ENCODE measurements at places on chromosomes 16 and 17.

DNA sequence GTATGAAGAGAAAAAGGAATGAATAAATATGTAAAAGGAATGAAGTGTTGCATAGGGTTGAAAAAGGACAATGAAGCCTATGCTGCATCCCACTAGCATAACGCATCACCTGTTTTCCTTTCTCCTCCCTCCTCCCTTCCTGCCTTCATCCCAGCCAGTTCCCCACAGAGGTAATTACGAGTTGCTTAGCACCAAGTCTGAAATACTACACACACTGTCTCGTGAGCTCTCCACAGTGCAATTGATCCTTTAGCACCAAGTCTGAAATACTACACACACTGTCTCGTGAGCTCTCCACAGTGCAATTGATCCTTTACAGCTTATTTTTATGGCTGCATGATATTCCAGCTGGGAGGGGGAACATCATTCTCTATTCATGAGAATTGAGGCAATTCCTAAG lies 1.1 kb upstream of the DRC7 start:
- DNase-seq = no peak

DNA sequence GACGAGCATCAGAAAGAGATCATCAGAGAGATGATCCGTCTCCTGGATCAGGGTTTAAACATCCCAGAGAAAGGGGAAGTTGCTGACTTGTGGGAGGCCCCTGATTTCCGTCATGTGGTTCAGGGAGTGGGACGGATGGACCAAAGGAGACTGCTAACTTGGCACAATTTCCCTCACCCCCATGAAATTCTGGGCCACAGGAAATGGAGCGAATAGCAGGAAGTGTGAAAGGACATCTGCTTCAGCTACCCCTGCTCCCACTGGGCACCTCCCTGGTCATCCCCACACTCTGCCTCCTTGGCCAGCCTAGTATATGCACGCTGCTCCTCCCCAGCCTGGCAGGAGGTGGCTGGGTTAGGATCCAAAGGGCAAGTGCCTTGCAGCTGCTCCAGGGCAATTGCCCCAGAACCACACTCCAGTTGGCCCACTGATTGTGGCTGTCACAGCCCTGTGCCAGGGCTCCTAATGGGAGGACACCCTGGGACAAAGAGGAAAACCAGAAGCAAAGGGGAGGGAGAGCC lies 1.3 kb downstream of the ARRB2 start:
- no peak for DNase-seq

GRCh38 chr16:12674071-12674470 lies 129.6 kb downstream of the CPPED1 start:
- DNase-seq = no peak

DNA sequence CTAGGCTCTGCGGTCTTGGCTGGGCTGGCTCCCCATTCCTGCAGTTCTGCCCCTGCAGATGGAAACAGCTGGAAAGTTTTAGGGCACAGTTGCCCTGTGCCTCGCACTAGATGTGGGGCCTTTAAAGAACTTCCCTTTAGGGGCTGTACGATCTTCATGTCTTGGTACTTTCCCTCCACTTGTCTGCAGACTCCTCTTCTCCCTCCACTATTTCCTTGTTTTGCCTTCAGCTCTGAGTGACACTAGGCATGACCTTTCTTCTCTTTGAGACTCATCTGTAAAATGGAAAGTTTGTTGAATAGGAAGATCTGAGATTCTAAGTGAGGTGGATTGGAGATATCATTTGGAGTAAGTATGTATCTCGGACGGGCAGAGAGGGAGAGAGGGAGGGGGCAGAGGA lies 6.3 kb upstream of the TAC4 start:
- DNase-seq = no peak

DNA sequence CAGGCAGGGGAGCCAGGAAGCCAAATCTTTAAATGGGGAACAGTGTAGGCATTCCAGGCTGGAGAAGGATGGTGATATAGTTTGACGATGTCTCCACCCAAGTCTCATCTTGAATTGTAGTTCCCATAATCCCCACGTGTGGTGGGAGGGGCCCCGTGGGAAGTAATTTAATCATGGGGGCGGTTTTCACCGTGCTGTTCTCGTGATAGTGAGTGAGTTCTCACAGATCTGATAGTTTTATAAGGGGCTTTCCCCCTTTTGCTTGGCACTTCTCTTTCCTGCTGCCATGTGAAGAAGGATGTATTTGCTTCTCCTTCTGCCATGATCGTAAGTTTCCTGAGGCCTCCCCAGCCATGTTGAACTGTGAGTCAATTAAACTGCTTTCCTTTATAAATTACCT lies 28.8 kb downstream of the GINS3 start:
- DNase-seq = no peak

DNA sequence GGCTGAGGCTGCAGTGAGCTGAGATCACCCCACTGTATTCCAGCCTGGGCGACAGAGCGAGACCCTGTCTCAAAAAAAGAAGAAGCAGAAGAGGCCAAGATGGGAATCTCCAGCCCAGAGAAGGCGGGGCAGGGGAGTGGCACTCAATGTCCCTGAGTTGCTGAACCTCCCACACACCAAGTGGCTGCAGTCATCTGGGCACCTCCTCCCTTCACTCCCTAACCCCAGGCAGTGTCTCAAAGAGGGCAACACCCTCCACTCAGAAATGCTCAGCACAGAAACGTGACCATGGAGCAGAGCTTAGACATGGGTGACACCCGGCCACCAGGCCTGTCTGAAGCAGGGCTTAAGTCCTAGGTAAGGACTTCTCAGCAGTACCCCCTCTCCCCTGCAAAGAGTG lies 36.3 kb upstream of the BCAR1 start:
- DNase-seq = peak; percentile 27
